ENCODE measurements at places on chromosomes 16 and 17. TPM values are rescaled to one million over a fixed set of nuclear protein-coding genes. Genes with fewer than 3 reads are reported as not detected.

- H3K4me3 ChIP-seq: no peak overlapping the region
- H3K36me3 ChIP-seq: peaks cover 3% of the 10 kb centered on the region
- no peaks in the 10 kb centered on the region for H3K27me3 ChIP-seq
- DNase-seq: peak; percentile 4
Observed at GRCh38 chr17:13306310-13306962, 288.6 kb upstream of the ELAC2 start.

The TRPV2 gene
- total RNA-seq: 46.0 TPM

DNA sequence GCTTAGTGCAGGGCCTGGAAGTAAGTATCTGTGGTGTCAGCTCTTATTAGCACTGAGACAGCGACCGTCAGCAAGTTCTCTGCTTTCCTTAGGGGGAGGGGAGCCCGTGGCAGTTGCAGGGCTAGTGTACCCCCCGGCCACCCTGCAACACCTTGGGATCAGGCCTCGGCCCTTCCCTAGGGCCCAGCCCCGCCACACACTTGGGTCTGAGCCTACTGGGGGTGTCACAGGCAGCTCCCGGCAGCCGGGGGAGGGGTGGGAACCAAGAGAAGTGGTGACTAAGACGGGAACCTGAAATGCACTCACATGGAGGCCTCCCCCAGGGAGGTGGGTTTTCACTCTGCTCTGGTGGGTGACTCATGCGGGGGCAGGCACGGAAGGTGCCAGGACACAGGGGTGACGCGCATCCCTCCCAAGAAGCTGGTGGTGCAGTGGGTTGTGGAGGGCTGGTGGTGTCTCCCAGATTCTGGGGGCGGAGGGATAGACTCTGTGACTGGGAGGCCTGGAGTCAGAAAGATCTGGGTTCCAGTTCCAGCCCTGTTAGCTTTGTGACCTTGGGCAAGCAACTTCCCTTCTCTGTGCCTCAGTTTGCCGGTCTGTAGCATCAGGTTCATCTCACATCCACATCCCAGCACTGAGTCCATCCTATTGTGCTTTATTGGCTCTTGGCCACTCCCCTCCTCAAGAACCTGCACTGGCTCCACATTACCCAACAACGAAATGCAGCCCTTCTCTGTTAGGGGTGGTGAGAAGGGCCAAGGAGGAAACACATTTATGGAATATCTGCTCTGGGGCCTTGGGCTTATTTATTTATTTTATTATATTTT lies 44.5 kb downstream of the LAT start:
- H3K27ac ChIP-seq: peak overlapping the region; percentile 55
- H3K27me3 ChIP-seq: no peaks in the 10 kb centered on the region
- no peaks in the 10 kb centered on the region for H3K36me3 ChIP-seq
- peak; percentile 93 for DNase-seq
- H3K4me3 ChIP-seq: peak overlapping the region; percentile 76

GRCh38 chr17:72411124-72411563 lies 290.3 kb downstream of the SOX9 start:
- no peaks in the 10 kb centered on the region for H3K36me3 ChIP-seq
- peaks cover 7% of the 10 kb centered on the region for H3K27me3 ChIP-seq
- H3K4me3 ChIP-seq: no peak overlapping the region
- DNase-seq: no peak
- no peaks in the 10 kb centered on the region for H3K4me1 ChIP-seq

The PTX4 gene
- not detected for total RNA-seq

DNA sequence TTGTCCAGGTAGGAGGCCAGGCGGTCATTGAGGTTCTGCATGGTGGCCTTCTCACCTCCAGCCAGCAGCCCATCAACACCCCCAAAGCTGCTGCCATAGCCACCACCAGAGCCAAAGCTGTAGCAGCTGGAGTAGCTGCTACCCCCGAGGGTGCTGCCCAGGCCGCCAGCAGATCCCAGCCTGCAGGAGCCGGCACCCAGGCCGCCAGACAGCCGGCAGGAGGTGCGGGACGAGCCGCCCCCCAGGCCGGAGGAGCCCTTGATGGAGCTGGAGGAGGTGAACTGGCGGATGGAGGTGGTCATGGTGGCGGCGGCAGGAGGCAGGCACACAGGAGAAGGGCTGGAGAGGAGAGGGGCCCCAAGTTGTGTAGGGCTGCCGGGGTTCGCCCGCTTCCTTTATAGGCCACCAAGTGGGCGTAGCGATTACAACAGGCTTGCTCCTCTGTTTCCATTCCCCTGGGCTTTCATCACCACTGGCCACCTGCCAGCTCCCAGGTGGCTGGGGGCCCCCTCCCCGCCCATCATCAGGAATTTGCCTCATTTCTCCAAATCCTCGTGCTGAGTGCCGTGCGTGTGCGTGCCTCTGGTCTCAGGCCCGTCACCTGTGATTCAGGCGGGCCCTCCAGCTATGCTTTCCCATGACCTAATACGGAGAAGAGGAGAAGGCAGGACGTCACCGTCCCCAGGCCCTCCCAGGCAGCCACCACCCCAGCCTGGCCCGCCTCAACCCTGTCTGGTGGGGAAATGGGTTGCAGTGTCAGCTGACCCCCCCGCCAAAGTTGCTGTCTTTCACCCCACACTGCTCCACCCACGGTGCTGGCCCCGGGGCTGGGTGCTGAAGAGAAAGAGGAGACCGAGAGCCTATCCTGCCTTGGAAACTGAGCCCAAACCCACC lies at the start of gene KRT17:
Gene KRT17 (minus strand): TSS at position 368 of the 894 bp plus-strand sequence. CDS start 66 bp downstream, at position 302.
- H3K27ac ChIP-seq: no peak within 1 kb of the TSS
- H3K27me3 ChIP-seq: peaks cover 6% of the 10 kb centered on the region
- H3K4me3 ChIP-seq: no peak within 1 kb of the TSS

DNA sequence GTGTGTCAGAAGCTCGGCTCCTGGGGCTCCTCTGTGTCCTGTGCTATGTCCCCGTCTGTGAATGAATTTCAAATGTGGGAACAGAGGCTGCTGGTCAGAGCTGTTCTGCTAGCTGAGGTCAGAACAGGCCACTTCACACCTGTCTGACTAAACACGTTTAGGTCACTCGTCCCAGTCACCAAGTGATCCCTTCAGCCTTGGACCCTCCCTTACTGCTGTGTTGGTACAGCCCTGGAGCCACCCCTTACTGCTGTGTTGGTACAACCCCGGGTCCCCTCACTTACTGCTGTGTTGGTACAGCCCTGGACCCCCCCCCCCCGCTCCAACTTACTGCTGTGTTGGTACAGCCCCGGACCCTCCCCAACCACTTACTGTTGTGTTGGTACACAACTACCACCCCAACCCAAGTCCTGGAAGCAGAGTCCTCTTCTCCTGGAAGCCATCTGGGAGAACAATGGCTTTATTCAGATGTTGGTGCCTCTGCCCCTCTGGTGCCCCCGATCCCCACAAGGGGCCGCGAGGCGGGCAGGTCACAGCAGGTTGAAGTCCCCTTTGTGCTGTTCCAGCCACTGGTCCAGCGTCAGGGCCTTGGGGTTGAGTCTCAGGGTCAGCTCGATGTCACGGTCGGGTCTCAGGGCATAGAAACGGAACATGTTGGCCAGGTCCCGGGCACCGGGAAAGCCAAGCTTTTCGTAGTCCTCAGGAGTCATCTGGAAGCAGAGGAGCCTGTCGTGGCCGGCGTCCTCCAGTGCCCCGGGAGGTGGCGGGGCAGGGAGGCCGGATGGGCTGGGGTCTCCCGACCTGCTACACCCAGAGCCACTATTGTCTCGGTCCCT lies 13.0 kb downstream of the NMRAL1 start:
- peaks cover 7% of the 10 kb centered on the region for H3K4me1 ChIP-seq
- no peaks in the 10 kb centered on the region for H3K27me3 ChIP-seq
- H3K36me3 ChIP-seq: peaks cover 4% of the 10 kb centered on the region
- no peak overlapping the region for H3K4me3 ChIP-seq
- no peak for DNase-seq

The LRRC37B gene
- 48.6 TPM for total RNA-seq

The GP1BA gene
- total RNA-seq: 0.26 TPM

The KRT27 gene
- total RNA-seq: not detected

DNA sequence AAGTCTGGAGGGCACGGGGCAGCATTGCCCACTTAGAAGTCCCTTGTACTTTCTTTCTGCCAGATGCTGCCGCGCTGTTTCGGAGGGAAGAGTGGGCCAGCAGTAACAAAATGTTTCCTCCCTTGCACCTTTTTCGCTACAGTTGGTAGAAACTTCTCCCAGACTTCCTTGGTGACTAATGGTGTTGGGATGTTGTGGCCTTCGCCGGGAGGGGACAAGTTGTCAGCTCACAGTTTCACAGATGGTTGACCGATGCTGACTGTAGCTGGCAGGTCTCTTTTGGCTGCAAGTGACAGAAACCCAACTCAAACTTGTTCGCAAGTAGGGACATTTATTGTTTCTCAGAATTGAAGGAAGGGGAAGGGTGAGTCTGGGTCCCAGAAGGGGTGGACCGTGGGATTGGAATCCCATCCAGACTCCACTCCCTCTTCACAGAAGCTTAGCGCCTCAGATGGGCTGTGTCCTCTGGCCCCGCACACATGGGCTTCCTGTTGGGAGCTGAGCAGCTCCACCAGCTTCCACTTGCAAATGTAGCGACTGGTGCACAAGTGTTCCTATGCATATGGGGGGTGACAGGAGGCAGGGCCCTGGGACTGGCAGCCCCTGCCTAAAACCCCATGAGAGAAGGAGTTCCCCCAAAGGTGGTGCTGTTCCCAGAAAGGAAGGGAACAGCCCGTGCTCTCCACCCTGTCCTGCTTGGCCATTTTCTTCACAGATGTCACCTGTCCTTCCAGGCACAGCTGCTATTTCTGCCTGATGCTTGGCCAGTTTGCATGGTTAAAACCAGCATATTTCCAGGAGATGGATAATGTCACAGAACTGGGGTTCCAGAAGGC lies 30.9 kb upstream of the RPRML start:
- H3K27ac ChIP-seq: no peak overlapping the region
- peaks cover 10% of the 10 kb centered on the region for H3K4me1 ChIP-seq
- no peaks in the 10 kb centered on the region for H3K36me3 ChIP-seq
- no peaks in the 10 kb centered on the region for H3K27me3 ChIP-seq

DNA sequence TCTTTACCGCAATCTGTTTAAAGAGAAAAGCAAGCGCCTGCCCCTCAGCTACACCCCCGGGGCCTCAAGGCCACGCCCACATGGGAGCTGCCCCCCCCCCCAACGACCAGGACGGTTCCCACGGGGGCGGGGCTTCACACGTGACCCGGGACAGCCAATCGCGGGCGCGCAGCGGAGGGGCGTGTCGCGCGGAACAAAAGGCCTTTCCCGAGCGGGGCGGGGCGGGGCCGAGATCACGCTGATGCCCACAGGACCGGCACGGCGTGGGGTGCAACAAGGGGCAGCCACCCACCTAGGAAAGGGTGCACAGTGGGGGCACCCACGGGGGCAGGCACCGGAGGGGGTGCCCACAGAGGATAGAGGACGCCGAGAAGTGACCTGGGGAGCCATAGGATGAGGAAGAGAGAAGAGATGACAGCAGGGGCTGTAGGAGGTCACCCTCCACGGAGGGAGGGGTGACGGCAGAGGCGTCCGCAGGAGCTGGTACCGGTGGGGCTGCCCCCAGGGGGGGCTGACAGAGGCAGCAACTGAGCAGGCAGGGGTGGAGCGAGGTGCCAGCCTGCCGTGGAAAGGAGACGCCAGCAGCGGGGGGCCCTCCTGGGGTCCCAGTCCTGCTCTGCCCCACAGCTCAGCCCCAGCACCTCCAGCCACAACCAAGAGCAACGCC lies 6.2 kb downstream of the UNKL start:
- no peak overlapping the region for H3K27ac ChIP-seq
- peak overlapping the region; percentile 81 for H3K4me3 ChIP-seq
- no peaks in the 10 kb centered on the region for H3K27me3 ChIP-seq
- no peaks in the 10 kb centered on the region for H3K36me3 ChIP-seq

DNA sequence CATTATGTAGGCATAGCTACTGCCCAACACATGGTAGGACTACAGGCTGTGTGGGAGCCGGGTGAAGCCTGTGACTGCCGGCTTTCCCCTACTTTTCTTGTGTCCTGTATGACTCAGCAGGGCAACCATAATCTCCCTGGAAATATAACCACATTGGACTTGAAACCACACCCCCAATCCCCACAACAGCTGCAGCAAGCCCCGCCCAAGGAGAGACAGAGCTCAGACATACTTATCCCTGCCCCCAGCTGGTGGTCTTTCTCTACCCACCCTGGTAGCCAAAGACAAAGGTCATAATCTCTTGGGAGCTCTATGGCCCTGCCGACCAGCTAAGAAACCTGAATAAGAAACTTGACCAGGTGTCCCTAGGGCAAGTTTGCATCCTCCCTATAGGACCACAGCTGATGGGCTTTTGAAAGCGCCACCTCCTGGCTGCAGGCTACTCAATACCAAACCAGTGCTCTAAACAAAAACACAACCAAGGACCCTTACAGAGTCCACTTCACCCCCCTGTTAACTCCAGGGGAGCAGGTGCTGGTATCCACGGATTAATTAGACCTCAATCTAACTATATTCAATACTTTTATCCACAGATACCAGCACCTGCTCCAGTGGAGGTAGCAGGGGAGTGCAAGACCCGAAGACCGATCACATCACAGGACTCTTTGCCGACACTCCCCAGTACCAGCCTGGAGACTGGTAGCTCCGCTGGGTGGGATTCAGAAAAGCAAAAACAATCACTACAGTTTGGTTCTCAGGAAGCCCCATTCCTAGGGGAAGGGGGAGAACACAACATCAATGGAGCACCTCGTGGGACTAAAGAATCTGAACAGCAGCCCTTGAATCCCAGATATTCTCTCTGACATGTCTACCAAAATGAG lies 91.2 kb downstream of the IRX5 start:
- no peaks in the 10 kb centered on the region for H3K4me1 ChIP-seq
- no peak for DNase-seq
- no peak overlapping the region for H3K4me3 ChIP-seq
- H3K27me3 ChIP-seq: peaks cover 27% of the 10 kb centered on the region
- no peak overlapping the region for H3K27ac ChIP-seq

DNA sequence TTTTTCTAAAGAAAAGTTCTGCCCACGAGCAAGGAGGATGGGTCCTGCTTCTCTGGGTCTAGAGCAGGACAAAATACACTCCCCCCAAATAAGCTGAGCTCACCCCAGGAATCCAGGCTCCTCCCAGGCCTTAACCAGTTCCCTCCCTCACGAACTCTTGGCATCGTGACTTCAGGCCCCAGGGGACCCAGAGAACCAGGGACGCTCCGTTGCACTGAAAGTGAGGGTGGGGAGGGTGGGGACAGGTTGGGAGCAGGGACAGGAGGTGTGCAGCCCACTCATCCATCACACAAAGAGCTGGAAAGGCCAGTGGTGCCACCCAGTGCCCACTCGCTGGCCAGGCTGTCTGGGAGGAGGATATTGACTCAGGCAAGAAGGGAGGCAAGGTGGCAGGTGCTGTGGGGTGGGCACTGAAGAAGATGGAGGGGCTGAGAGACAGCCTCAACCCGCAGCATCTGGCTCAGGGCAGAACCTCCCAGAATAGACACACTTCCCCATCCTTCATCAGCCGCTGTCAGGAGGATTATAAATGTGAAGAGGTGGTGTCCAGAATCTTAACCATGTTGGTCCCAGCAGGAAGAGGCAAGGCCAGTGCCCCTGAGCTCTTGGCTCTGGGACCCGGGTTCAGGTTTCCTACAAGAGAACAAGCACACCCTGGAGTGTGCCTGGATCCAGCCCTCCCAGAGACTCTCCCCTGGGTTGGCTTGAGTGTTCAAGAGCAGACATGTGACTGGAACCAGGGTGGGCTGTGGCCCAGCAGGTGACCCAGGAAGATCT lies 67.9 kb upstream of the RPL38 start:
- no peak overlapping the region for H3K4me3 ChIP-seq
- no peak overlapping the region for H3K27ac ChIP-seq
- peaks cover 29% of the 10 kb centered on the region for H3K27me3 ChIP-seq
- H3K36me3 ChIP-seq: peaks cover 6% of the 10 kb centered on the region
- DNase-seq: no peak
- no peaks in the 10 kb centered on the region for H3K4me1 ChIP-seq
